NCI-H460 (cell line): ENCODE measurements at places on chromosomes 13 and 19.

GRCh38 chr13:49610176-49610575 lies 18.1 kb upstream of the ARL11 start:
- DNase-seq = no peak

DNA sequence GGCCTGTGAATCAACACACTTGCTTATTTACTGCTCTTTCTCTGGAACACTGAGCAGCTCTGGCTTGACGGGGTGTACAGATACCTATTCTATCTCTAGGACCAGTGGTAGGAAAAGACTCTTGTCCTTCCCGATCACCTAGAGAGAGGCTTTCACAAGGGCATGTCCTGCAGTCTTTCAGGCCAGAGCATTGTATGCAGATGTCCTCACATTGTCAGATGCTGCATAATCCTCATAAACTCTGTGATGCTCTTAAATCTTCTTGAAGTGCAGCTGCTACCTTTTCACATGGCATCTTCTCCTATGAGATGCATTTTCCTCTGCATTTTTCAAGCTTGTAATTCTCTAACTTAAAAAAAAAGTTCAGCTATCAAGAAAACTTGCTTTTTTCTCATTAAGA lies 369.4 kb downstream of the OLFM4 start:
- no peak for DNase-seq

DNA sequence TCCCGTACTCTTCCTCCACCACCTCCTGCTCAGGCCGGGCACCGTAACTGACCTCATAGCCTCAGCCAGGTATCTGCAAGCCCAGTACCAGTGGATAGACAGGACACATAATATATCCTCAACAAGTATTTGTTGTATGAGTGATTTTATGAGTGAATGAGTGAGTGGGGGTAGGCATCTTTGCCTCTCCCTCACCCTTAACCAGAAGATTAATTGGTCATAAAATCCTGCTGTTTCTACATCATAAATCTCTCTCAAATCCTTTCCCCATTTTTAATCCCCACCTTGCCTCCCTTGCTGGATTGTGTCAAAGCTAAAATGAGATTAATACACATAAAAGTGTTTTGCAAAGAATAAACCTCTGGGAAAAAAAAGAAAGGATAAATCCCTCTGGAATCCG lies 44.4 kb upstream of the HMGB1 start:
- DNase-seq = no peak

DNA sequence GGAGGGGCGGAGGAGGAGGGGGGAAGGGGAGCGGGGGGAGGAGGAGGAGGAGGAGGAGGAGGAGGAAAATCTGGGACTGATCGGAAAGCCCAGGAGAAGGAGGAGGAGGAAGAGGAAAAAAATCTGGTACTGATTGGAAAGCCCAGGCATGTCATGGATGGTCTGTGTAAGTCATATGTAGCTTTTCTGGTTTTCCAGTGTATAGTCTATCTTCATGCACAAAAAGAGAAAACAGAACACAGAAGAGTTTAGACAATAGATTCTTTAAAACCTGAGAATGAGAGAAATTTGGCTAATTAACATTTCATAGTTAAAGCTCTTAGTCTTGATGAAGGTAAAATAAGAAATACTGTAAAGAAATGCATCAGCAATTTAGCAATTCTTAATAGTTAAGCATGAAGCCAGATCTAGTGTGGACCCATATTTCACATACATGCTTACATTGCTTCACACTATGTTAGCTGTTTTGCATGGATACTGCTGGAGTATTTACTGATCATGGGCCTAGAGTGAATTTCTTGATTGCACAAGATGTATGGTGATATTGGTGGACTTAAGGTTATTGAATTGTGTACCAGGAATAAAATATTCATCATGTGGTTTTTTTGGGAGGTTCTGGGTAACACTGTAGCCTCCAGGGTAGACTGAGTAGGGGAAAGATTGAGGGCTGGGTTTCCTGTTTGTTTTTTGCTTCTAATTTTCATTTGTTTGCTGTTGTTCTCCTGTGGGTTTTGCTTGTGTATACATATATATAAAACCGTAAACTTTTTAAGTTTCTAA lies 41.4 kb downstream of the SUCLA2 start:
- no peak for DNase-seq

DNA sequence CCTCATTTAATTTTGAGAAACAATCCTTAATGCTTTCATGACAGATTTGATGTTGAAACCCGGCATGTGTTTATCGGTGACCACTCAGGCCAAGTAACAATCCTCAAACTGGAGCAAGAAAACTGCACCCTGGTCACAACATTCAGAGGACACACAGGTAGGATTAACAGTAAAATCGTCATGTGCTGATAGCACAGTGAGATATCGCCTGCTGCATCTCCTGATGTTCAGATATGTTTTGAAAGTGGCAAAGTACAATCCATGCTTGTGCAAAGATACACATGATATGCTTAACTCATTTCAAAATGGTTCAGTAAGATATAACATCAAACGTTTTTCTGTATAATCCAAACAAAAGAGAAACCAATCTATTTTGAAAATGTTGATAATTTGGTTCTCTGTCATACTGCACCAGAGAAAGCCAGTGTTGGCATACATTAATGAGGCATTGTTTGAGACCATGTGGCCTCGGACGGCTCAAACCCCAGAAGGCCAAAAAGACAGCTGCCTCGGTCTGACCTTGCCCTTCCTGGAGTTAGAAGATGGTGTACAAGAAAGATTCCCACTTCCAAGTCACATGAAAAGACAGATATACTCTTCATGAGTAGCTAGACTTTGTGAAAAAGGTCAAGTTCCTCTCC lies 76.2 kb downstream of the DHRS12 start:
- DNase-seq = no peak

- no peak for DNase-seq
Observed at GRCh38 chr13:103236213-103236612, 170.0 kb upstream of the SLC10A2 start.

GRCh38 chr13:29953542-29953941 lies 103.1 kb upstream of the UBL3 start:
- no peak for DNase-seq

DNA sequence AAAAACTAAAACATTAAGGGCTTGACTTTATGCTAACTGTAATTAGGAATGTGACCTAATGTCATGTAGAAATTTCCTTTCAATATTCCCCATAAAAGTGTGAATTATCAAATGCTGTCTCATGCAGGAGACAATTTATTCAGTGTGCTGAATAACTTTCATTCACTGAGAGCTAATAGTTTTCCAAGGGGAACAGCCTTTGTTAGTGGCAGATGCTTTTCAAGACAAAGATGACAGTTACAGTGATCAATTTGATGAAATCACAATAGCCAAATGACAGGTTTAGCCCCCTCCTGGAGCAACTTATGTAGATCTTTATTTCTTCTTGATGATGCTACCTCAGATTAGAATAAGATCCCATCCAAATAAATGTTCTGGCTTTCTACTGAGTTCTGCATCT lies 275.5 kb downstream of the ITGBL1 start:
- no peak for DNase-seq

DNA sequence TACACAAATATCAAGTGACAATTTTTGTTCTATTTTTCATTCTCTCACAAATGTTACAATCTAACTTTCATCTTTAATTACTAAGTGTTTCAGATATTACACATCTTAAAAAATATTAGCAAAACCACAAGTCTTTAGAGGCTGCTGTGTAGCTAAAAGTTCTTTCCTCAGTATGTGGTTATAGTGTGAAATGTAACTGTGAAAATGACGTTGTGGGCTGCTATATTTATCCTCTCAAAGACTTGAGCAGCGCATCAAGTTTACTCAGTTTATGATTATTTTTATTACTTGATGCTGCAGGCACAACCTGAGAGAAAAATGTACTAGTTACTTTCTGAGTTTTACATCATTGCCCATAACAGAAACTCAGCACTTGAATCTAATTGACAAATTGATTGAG lies 2860.6 kb upstream of the PCDH20 start:
- DNase-seq = no peak

DNA sequence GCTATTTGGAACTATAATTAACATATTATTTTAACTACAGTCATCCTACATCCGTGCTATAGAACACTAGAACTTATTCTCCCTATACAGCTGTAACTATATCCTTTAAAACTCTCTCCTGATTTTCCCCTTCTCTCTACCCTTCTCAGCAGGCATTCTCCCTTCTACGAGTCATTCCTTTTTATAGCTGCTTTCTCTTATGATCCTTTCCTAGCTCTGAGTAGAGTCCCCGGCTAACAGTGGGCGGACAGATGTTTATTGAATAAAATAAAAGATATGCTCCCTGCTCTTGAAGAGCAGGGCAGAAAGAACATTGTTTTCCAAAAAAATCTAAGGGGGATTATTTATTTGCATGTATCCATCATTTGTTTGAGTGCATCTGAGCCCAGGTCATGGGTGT lies 246.5 kb upstream of the TMTC4 start:
- no peak for DNase-seq

DNA sequence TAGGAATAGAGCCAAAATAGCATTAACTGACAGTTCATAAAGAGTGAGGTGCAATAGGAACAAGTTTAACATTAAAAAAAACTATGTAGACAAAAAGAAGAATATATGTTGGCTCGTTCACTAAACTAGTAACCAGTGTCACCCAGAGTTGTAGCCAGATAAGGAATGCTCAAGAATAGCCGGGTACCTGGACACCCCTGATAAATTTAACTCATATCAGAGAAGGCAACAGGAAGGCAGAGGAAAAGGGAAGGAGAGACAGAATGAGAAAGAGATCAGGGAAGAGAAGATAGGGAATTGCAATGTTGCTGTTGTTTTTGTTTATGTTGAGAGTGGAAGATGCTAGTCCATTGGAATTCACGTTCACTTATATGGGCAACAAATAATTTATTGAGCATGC lies 31.6 kb upstream of the KATNAL1 start:
- DNase-seq = no peak

GRCh38 chr13:112229992-112230872 lies 145.9 kb upstream of the SPACA7 start:
- no peak for DNase-seq

DNA sequence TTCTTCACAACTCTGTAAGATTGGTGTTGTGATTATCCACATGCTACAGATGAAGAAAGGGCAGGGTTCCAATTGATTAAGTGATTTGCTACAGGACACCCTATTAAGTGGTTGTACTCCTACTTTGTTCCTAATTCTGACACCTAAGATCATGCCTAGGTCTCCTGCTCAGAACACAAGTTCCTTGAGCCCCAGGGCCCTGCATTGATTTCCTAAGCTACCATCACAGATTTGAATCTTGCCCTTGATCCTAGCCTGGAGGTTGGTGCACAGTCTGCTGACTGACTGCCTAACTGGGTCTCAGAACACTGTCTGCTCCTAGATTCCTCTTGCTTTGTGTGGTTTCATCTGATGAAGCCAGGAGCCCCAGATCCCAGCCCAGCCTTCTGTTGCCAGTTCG lies 19.6 kb upstream of the WDFY2 start:
- no peak for DNase-seq

DNA sequence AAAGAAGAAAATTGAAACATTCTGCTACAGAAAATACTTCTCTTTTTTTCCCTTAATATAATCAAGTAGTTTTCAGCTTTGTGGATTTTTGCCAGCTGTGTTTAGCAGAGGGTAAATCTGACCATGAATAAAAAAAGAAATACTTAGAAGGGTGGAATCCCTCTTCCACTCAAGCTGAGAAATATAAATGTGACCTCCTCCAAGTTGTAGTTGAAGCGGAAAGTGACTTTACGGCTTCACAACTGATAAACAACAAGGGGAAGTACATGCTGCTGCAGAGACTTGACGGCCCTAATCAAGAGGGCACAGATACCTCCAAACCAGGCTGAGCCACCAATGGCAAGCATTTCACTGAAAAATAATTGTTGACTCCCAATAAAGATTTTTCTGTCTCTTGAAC lies 785.0 kb downstream of the SLITRK5 start:
- DNase-seq = no peak

DNA sequence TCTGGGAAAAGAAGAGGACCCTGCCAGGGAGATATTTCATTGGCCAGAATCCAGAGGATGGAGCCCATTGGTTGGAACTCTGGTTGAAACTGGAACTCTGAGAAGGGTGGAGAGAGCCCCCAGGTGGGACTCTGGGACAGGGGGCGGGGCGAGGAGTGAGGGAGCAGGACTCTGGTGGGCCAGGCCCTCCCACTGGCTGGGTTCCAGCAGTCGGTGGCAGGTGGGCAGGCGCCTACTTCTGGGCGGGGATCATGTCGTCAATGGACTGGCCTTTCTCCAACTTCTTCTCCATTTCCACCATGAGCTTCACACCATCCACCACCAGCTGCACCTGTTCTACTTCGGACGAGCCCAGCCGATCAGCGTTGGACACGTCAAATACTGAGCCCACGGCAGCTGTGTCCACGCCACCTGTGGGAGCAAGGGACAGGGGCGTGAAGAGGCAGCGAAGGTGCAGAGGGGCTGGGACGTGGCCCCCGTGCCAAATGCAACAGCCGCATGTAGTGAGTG lies 16.1 kb downstream of the CKM start:
- no peak for DNase-seq

DNA sequence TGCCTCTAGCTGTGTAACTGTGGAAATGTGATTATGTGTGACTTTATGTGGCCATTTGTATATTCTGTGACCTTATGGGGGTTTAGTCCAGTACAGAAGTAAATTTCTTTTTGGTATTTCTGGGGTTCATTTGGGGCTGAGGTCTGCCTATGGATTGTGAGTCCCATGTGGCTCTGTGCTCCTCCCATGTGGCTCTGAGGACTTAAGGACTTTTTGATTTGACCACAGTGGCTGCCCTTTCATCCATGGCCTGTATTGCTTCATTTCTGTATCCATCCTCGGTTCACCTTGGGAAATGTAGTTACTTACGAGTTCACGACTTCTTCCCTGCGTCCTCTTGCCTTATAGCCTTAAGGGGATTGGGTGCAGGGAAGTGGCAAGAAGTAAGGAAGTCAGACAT lies 1.0 kb downstream of the ZNF420 start:
- DNase-seq = no peak

GRCh38 chr19:20237773-20238623 lies 71.0 kb downstream of the ZNF486 start:
- DNase-seq = no peak

GRCh38 chr13:24719139-24719538 lies 38.9 kb downstream of the ATP12A start:
- no peak for DNase-seq

GRCh38 chr19:1789261-1790041 lies 22.6 kb downstream of the ATP8B3 start:
- DNase-seq = no peak

DNA sequence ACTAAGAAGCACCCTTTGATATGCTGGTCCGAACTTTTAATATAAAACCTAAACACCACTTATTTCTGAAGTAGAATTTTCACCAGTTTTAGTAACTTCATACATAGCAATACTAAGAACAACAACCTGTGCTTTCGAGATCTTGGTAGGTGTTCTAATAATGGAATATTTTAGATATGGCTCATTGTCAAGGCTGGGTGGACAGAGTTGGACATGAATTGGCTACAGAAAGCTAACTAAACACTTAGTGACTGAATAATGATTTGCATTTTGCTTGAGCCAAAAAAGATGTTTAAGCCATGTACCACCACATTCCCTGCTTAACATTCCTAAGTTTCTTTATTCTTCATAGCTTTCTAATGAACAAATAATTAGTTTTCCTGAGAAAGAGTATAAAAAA lies 344.3 kb upstream of the SGCG start:
- DNase-seq = no peak
